ENCODE measurements at places on chromosomes 5 and 9.

DNA sequence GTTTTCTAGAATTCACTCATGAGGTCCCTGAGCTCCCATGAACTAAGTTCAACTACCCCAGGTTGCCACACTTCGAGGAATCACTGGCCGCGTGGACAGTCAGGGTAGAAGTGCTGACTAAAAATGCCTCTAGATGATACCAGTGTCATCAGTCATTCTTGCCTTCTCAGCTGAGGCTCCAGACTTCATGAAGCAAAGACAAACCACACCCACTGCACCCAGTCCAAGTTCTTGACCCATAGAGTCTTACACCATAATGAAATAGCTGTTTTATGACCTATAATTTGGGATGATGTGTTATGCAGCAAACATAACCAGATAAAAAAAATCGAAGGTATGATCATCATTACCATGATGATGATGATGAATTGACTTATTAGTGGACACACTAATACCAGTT is 632.9 kb upstream of the TLE4 start:
- no peaks in the 10 kb centered on the region for H3K36me3 ChIP-seq
- DNase-seq: no peak
- no peaks in the 10 kb centered on the region for H3K27me3 ChIP-seq
- H3K4me3 ChIP-seq: no peak overlapping the region

DNA sequence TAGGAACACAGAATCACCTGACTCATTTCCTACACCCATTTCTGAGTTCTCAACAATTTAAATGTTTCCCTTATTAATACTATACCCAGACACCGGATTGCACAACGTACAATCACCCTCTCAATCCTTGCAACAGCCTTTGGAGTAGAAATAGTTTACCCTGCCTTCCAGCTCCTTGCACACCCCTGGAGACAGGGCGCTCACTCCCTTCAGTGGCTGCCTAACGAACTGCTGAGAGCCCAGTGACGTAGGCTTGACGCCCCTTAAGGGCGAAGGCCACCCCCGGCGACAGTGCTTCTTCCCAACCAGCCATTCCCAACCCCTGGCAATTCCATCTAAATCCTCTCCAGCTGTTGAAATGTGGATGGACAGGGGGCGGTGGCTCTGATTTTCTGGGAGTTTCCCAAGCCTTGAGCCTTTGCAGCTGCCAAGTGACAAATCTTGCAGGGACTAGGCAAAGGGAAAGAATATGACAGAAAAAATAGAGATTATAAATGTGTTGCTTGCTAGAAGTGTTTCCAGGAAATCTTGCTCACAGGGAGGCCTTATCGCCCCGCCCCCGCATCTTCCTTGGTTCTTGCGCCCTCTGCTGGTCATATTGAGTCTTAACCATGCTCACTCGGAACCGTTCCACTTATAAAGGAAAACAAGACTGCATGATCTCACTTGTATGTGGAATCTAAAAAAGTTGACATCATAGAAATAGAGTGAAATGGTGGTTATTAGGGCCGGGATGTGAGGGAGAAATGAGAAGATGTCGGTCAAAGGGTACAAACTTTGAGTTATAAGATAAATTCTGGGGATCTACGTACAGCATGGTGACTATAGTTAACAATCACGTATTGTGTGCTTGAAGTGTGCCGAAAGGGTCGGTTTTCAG is 7.6 kb upstream of the BARX1 start:
- no peak overlapping the region for H3K27ac ChIP-seq
- peaks cover 37% of the 10 kb centered on the region for H3K27me3 ChIP-seq
- no peak overlapping the region for H3K4me3 ChIP-seq
- H3K36me3 ChIP-seq: no peaks in the 10 kb centered on the region

DNA sequence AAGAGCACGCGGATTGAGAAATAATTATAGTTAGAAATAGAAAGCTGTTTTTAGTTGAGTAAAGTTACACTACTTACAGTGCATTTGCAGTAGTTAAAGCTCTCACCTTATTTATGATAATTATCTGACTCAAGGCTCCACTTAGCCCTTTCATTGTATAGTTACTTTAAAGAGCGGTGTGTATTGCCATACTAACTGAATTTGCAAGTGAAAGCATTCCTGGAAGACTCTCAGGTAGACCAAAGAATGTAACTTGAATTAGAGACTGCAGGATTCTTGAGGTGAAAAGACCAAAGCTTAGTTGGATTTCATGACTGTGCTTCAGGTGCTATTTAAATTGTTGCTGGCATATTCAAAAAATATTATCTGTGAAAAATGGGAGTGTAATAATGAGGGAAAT is 4.2 kb upstream of the RASA1 start:
- no peak for DNase-seq
- H3K27me3 ChIP-seq: no peaks in the 10 kb centered on the region
- no peaks in the 10 kb centered on the region for H3K36me3 ChIP-seq
- no peak overlapping the region for H3K4me3 ChIP-seq
- no peak overlapping the region for H3K27ac ChIP-seq

DNA sequence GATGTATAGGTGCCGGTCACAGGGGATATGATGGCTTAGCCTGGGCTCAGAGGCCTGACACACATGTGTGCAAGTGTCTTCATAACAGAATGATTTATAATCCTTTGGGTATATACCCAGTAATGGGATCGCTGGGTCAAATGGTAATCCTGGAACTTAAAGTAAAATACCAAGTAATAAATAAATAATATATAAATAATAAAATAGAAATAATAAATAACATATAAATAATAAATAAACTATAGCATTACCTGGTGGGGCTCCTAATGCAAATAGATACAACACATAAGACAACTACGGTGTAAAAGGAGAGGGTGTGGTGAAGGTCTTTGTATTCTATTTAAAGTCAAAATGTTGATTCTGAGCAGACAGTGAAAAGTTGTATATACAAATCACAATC is 68.5 kb upstream of the GFPT2 start:
- H3K4me3 ChIP-seq: no peak overlapping the region
- no peaks in the 10 kb centered on the region for H3K27me3 ChIP-seq
- H3K4me1 ChIP-seq: no peaks in the 10 kb centered on the region
- H3K36me3 ChIP-seq: no peaks in the 10 kb centered on the region

DNA sequence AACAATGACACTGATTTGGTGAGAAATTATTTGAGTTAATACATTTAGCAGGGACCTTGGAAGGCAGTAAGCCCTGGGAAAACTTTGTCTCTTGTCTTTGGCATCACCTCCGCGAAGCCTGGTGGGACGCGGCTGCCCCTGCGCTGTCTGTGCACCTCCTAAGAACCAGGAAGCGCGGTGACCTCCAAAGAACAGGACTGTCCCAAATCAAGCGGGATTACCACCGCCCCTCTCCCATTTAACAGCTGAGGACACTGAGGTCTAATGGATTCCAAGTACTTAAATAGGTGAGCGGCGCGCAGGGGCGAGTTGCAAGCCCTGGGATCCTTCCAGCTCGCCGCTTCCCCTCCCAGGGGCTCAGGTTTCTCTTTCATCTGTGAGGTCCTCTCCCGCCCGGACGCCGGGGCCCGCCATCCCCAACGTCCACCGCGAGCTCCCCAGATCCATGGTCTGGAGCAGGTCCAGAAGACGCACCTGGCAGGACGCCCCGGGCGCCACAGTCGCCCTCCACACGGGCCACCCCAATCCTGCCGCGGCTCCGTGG is 432 bp downstream of the STARD4 start:
- H3K36me3 ChIP-seq: no peaks in the 10 kb centered on the region
- peak overlapping the region; percentile 90 for H3K4me3 ChIP-seq
- H3K4me1 ChIP-seq: peaks cover 15% of the 10 kb centered on the region
